ENCODE measurements at places on chromosomes 16 and 17.

DNA sequence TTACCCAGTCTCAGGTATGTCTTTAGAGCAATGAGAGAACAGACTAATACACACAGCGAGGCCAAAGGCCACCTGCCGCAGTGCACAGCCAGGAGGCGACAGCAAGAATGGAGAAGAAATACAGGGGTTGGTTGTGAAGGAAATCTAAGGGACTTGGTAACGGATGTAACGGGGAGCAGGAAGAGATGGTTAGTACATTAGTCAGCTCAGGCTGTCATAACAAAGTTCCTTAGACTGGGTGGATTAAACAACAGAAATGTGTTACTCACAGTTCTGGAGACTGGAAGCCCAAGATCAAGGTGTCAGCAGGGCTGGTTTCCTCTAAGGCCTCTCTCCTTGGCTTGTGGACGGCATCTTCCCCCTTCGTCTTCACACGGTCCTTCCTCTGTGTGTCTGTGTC, 47.1 kb downstream of the TVP23C start:
- DNase-seq, result no peak

- no peak for DNase-seq
Measured at GRCh38 chr17:63095879-63096278, 129.8 kb downstream of the TANC2 start.

DNA sequence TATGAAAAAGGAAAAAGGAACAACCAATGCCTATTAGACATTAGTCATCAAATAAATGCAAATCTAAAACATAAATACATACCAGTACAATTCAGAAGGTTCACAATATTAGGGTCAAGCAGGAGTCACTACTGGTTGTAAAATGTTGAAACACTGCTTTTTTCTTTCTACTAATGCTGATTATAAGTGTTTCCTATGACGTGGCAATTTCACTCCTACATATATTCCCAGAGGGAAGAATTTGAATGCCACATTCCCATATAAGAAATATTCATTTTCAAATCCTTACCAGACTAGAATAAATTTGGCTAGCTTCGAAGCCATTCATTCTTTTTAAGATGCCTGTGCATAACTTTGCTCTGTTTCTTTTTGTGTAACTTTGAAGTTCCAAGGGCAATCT, 2.6 kb upstream of the KRTAP9-2 start:
- no peak for DNase-seq

GRCh38 chr16:29674188-29674587, 4.8 kb upstream of the QPRT start:
- DNase-seq, result no peak

DNA sequence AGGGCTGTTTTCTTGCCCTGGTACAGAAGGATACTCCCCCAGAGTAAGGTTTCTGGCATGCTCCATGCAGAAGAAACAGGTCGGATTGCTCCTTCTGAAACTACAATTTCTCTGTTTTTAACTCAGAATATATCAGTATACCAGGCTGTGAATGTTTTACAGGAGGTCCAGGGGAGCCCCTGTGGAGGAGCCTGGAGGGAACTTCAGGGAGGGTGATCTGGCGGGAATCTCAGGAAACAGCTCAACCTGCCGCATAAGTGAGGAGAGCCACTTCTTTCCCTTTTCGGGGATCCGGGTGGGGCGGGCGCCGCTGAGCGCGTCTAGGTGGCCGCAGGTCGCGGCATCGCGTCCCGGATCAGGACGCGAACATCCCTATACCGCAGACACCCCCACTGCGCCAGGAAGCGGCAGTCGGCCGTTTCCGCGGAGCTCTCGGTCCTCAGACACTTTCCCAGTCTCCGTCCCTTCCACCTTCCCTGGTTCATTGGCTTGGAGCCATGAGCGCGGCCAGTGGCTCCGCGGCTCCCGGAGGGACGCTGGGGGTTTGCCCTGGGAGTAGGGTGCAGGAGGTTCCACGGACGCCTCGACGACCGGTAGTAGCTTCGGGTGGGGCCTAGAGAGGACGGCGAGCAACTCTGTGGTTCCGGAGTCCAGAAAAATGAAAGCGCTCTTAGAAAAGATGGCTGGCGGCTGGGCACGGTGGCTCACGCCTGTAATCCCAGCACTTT, 3.1 kb upstream of the ZNF764 start:
- DNase-seq, result no peak

DNA sequence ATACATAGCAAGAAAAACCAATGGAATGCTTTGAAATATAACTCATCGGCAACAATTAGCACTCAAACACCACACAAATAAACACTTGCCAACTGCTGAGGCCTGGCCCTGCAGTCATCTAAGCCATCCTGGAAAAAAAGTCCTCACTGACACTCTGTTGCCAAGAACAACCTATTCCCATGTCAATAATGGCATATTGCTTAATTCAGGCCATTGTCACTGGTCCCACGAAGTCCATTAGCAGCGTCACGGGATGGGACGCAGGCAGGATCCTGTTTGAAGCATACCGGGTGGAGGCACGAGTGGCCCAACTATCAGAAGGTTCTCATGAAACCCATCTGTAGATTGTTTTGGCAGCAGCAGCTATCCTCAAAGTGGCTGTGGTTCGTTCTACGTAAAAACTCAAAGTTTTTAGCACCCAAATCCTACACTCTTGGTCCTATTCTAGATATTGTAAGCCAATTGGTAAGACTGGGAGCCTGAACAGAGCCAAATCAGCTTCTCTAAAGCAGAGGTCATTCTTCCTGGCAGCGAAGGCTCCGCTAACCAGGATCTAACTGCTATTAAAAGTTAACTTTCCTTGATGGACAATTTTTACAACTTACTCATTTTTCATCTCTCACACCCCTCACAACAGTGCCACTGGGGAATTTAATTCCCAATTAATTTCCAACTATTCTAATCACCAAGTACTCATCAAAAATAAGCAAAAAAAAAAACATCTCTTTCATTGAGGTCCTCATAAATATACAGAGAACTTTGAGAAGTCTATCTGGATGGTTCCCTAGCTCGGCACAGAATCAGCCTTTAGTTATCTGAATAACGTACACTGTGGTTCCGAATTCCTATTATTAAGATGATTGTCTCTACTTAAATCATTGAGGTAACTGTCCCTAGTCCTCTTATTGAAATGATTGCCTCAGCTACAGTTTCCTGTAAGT, 91.5 kb downstream of the ZFHX3 start:
- no peak for DNase-seq

DNA sequence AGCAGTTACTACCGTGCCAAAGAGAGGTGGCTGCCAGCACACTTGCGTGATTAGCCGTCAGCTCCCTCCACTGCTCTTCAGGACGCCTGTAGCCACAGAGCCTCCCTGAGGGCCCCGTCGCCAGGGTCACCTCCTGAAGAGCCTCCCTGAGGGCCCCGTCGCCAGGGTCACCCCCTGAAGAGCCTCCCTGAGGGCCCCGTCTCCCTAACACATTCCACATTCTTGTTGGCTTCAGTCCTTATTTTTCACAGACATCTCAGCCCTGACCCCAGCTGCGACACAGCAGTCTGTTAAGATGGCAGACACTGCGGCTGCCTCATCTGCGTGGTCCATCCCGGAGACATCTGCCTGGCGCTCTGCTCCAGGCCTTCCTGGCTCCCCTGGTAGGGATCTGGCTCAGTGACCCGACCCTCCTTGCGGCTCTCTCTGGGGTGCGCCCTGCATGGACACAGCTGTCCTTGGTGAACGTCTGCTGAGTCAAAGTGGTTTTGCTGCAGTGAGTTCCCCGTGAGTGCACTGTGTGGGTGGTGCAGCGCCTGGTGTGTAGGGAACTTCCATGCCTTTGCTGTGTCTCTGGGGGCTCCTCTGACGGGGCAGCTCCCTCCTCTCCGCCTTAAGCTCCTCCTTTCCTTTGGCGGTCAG, 11.4 kb downstream of the ACSF3 start:
- no peak for DNase-seq

DNA sequence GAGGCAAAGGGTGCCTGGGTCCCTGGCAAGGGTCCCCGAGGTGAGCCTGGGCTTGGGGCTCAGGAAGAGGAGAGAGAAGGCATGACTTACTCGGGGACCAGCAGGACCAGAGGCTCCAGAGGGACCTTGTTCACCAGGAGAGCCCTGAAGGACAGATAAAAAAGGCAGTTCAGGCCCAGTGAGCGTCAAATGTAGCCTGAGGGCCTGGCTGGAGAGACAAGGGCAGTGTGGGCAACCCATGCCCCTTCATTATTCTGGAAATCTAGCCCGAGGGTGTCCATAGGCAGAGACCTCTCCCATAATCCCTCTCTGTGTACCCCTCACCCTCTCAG, 14.1 kb downstream of the COL1A1 start:
- DNase-seq, result no peak

GRCh38 chr16:77782694-77783093, 5.7 kb upstream of the VAT1L start:
- no peak for DNase-seq

GRCh38 chr17:77131904-77132303, 8.9 kb upstream of the SEC14L1 start:
- DNase-seq, result no peak

DNA sequence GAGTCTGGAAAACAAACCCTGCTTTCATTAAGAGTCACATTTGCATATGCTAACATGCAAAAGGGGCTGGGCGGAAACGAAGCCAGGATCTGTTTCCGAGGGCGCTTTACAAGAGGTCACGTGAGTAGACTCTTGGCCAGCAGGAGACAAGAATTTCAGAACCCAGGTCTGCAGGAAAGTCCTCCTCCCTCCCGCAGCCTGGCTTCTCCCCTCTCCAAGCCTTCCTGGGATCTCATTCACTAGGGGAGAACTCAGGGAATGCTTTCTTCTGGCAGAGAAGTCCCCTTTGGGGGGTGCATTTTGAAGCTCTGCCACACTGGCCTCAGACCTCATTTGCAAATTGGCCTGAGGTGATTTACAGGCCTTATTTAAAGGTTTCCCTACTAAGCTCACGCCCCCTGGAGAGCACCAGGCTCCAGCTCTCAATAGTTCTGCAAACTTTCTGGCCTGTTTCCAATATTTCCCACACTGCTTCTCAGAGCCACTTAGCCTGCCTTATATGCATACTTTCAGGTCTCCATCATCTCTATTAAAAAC, 57.2 kb upstream of the CACNG5 start:
- peak; percentile 73 for DNase-seq

GRCh38 chr17:14593956-14594355, 293.1 kb downstream of the HS3ST3B1 start:
- DNase-seq, result no peak

DNA sequence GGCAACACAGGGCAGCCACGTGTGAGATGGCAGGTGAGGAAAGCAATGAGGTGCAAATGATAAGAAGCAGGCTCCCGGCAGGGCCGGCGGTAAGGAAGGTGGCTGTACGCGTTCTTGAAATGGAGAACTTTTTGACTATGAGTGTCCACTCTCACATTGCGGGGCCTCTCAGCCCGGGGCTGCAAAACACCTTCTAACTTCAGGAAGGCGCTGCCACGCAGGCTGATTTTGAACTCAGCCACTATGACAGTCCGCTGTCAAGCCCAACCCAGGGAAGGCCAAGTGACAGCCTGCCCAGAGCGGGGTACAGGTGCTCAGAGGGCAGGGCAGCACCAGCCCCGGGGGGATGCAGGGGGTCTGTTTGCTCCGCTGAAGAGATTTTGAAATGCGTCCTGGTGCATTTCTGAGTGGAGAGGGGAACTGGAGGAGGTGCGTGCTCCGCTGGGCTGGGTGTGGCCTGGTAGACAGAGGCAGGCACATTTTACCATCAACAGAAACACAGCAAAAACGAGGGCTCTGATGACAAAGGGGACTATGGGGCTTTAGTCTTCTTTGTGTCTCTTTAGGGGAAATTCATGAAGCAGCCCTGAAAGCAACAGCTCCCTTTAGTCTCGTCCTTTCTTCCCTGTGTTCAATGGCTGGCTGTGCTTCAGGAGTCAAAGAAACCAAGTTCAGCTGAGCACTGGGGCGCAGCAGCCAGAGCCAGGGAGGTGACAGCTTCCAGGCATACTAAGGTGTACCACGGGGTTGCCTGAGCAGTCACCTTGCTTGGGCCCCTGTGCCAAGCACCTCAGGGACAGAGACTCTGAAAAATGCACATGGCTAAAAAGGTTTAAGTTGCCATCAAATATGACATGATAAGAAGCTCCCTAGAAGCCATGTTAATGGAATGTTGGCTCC, 14.6 kb upstream of the SREBF1 start:
- DNase-seq, result no peak

GRCh38 chr17:1217089-1217385, 37.3 kb upstream of the ABR start:
- DNase-seq, result no peak

GRCh38 chr16:59045501-59045900, 311.4 kb upstream of the GOT2 start:
- DNase-seq, result no peak

DNA sequence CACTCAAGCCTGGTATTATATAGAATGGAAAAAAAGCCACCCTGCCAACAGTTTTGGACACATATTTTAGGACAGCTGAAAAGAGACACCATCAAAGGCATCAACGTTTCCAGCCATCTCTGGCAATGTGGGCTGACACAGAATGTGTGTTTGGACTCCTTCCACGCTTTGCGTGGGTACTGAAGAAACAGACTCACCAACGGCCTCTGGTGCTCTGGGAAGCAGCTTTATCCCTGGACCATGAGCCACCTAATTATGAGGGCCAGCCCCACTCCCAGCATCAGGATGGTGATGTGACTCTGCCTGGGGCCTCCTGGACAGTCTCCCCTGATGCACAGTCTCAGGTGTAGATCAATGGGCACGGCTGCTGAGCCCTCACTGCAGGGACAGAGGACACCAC, 27.9 kb downstream of the CCDC57 start:
- DNase-seq, result no peak

- DNase-seq, result no peak
Measured at GRCh38 chr17:9427465-9428315, 147.9 kb downstream of the STX8 start.

GRCh38 chr16:3283543-3284447, 504 bp downstream of the ZNF263 start:
- DNase-seq, result no peak

DNA sequence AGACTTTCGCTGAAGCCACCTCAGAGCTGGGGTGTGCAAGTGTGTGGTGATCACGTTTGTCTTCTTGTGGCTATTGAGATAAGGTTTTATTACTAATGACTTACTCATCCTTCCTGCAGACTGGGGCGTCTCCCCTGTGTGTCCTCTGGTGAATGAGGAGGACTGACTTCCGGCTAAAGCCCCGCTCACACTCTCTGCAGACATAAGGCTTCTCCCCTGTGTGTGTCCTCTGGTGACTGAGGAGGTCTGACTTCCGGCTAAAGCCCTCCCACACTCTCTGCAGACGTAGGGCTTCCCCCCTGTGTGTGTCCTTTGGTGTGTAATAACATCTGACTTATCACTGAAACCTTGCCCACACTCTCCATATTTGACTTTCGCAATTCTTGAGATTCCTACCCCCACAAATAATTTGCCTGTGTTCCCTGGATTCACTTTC, 19.4 kb downstream of the PRDM7 start:
- DNase-seq, result no peak

DNA sequence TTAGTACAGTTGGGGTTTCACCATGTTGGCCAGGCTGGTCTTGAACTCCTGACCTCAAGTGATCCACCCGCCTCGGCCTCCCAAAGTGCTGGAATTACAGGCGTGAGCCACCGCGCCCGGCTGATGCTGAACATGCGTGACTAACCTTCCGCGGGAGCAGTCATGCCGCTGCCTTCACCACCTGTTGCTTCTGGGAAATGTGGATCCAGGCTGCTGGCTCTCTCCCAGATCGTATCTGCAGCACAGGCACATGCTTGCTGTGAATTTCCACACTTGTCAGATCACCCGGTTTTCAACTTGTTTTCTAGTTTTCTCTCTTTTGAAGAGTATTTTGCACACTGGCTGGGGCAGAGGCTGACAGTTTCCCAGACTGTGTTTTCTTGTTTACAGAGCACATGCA, 97.9 kb downstream of the ADCY9 start:
- no peak for DNase-seq

- DNase-seq, result no peak
Measured at GRCh38 chr16:28513484-28514181, 7.0 kb upstream of the IL27 start.
